ENCODE measurements at places on chromosomes 1 and 21. TPM values are rescaled to one million over a fixed set of nuclear protein-coding genes. Genes with fewer than 3 reads are reported as not detected.

Gene ACTA1
- 1.9 TPM for polyA plus RNA-seq

Gene MPL
- polyA plus RNA-seq, result 0.83 TPM

Gene RSPO1
- polyA plus RNA-seq, result 5.9 TPM

Gene NPHS2
- polyA plus RNA-seq, result 420 TPM

Gene SPRR2F
- polyA plus RNA-seq, result not detected
